ENCODE measurements at places on chromosomes 16 and 17.

- no peak for DNase-seq
Observed at GRCh38 chr16:7227229-7227721, 105.4 kb upstream of the RBFOX1 start.

- no peak for DNase-seq
Observed at GRCh38 chr17:6713130-6713917, at the start of gene SLC13A5. Gene SLC13A5 (minus strand): TSS chr17:6713369. CDS start chr17:6713333, 36 bp downstream.

DNA sequence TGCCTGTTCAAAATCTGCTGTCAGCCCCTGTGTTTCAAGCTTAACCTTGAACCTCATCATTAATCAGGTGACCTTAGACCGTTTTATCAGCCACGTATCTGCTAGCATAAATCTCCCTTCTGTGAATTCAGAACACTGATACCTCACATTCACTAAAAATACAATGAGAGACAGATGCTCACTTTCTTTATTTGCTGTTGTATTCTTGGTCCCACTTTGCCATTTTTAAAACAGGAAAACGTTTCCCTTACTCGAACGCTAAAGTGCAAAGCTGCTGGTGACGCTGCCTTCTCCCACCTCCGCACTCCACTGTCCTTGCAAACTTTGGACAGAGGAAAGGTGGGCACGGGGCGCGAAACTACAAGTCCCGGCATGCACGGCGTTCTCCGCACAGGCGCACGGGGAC lies 220 bp upstream of the ARHGAP44 start:
- DNase-seq, result no peak

GRCh38 chr17:8518326-8518725 lies 82.6 kb downstream of the NDEL1 start:
- no peak for DNase-seq

GRCh38 chr17:2883544-2884213 lies 87.4 kb downstream of the RAP1GAP2 start:
- no peak for DNase-seq

GRCh38 chr17:81740395-81740961 lies 28.4 kb downstream of the SLC25A10 start:
- no peak for DNase-seq

- DNase-seq, result no peak
Observed at GRCh38 chr17:77756846-77757560, 201.5 kb upstream of the TNRC6C start.

GRCh38 chr17:10116753-10117420 lies 81.5 kb downstream of the GAS7 start:
- no peak for DNase-seq

DNA sequence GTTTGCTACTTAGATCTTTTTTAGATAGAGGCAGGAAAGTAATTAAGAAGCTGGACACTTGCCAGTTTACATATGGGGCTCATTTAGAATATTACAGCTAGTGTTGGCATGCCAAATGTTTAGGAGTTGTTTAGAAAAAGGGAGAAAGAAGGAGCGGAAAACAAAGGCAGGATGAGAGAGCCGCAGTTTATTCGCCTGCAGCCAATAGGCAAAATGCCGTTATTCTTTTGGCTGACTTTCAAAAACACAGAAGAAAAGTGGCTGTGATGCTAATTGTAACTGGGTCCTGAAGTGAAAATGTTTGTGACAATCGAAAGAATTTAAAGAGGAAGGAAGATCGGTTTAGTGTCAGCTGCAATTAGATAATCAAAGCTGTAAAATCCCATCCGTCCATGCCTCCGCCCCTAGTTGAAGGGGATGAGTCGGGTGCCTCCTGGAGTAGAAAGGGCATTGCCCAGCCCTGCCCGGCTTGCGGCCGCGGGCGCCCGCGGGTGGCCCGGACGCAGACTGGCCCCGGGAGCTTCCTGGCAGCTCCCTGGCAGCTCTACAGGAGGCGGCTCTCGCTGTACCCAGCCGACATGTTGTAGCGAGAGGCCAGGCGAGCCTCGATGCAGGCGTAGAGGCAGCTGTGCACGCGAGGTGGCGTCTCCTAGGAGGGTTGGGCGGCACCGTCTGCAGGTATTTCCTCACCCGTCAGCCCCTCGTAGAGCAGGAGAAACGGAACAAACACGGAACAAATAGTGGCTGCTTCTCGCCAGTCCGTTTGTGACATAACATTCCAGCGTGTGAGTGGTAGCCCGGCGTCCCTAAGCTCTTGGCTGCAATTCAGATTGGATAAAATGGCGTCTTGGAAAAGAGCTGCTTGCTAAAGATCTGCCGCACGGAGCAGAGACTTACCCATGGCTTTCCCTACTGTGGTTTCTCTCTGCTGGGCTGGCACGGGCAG lies 82.2 kb downstream of the TNRC6C start:
- no peak for DNase-seq

DNA sequence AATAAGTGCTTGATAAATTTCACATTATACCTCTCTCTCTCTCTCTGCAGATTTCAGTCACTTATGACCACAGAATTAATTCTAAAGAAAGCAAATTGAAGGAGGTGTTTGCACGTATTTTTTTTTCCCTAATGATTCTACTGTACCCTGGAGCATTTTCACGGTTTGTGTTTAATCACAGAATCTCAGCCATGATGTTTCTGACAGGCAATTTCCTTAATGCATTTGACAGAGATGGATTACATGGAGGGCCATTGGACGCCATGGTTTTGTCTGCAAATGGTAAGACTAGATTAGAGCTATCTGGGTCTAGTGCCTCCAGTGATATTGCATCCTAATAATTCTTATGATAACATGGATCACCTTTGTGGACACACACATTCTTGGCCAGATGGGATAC lies 147.5 kb upstream of the RBFOX1 start:
- no peak for DNase-seq

DNA sequence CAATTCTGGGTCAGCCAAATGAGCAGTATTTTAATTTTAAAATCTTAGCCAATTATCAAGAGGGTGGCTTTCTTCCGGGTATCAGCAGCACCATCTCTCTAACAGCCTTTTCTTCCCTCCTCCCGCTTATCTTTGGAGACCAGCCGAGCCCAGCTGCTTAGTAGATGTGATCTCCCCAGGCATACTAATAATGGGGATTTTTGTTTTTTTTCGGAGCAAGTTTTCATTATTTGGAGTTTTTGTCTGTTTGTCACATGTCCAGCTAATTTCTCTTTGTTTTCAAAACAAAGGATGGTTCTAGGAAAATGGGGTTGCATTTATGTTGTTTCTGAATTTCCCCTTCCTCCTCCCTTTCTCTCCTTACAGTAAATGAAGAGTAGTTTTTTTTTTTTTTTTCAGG lies 170.5 kb upstream of the MPHOSPH6 start:
- no peak for DNase-seq

DNA sequence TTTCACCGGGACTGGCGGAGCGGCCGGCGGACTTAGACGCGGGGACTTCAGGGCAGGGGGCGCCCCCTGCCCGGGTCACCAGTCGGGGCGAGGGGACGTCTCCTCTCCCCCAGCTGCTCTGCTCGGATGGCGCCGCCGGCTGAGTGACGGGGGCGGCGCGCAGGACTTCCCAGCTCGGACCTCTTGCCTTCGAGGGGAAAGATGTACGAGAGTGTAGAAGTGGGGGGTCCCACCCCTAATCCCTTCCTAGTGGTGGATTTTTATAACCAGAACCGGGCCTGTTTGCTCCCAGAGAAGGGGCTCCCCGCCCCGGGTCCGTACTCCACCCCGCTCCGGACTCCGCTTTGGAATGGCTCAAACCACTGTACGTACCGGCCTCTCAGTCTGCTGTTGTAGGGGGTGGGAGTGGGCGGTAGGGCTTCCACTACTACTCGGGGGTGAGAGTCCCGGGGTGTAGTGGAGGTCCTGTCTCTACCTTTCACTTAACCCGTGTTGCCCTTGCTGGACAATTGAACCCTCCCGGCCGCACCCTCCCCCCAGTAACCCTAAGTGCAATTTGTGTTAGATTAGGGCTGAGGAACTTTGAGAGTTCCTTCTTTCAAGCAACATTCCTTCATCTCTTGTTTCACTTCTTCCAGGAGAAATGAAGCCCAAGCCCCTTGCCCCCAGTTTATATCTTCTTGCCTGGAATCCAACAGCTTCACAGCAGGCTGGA lies 21.9 kb downstream of the GJD3 start:
- DNase-seq, result no peak

GRCh38 chr16:78415013-78415412 lies 315.6 kb downstream of the WWOX start:
- DNase-seq, result no peak

GRCh38 chr17:4008441-4009185 lies 44.4 kb upstream of the ATP2A3 start:
- no peak for DNase-seq

- no peak for DNase-seq
Observed at GRCh38 chr16:85240982-85241924, 129.0 kb upstream of the CIBAR2 start.

DNA sequence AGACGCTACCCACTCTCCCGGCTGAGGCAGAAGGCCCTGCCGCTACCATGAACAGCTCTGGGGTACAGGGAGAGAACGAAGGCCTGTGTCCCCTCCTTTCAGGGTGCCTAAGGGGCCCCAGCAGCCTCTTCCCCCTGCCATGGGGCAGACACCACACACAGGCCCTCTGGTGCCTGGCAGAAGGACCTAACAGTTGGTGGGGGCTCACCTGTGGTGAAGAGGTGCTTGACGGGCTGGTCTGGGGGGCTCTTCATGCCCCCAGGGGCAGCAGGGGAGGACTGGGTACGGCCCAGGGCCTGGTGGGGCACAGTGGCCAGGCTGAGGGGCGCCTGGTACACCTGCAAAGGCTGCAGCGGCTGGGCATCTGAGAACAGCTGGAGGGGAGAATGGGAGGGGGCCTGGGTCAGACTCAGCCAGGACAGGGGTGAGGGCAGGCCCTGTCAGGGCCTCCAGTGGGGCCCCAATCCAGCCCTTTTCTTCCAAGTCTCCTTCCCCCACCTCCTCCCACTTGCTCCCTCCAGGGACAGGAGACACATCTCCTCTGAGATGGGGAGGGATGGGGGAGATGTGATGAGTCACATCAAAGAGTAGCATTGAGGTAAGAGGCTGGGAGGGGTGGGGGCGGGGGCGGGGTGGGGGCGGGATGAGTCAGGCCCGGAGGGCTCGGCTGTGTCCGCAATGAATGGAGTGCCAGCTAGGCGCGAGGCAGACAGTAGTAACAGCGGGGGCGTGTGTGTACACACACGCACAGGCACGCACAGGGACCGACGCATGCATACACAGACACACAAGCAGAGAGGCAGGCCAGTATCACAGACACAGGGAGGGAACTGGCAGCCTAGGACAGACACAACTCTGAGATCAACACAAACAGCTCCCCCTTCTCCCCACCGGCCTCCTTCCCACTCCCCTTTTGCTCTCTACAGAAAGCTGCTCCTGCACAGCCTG lies 16.1 kb downstream of the G6PC3 start:
- peak; percentile 37 for DNase-seq

- DNase-seq, result no peak
Observed at GRCh38 chr16:62177351-62178203, 141.3 kb upstream of the CDH8 start.

- no peak for DNase-seq
Observed at GRCh38 chr16:70805787-70806186, 4.8 kb upstream of the VAC14 start.

DNA sequence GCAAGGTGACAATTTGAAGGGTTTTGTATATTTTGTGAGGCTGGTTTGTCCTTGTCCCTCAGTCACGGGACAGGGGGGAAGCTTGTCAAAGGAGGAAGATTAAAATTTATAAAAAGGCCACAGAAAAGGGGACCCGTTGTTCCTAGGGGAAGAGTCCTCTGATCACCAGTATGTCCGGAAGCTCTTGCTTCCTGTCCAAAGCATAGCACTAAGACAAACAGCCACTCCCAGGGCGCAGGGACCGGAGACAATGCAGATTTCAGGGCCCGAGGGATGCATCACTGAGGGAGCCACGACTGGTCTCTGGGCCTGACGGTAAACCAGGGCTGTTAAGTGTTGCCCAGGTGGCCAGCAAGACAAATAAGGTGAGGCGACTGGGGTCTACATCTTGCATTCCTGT lies 95.2 kb downstream of the MAF start:
- no peak for DNase-seq

GRCh38 chr16:81652798-81653505 lies 126.1 kb upstream of the PLCG2 start:
- DNase-seq, result no peak

DNA sequence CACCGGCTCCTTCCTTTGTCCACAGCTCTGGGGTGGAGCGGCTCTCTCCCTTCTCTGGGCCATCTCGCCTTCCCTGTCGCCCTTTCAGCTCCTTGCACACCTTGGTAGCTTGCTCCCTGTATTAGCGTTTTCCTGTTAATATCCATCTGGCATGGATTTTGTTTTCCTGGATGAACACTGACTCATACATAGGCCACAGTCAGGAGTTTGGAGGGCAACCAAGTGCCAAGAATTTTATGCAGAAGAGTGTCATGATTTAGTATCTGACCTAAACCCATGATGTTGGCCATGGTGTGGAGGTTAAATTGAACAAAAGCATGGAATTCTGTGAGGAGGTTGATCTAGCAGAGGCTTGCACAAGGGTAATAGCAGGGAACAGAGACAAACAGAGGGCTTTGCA lies 180.9 kb downstream of the AIPL1 start:
- DNase-seq, result no peak

GRCh38 chr17:19507775-19508576 lies 25.7 kb upstream of the SLC47A1 start:
- DNase-seq, result peak; percentile 88

- no peak for DNase-seq
Observed at GRCh38 chr17:40069751-40070708, 7.3 kb downstream of the THRA start.

GRCh38 chr16:56399486-56399885 lies 25.9 kb downstream of the AMFR start:
- no peak for DNase-seq

GRCh38 chr17:11719856-11720255 lies 121.6 kb downstream of the DNAH9 start:
- no peak for DNase-seq

DNA sequence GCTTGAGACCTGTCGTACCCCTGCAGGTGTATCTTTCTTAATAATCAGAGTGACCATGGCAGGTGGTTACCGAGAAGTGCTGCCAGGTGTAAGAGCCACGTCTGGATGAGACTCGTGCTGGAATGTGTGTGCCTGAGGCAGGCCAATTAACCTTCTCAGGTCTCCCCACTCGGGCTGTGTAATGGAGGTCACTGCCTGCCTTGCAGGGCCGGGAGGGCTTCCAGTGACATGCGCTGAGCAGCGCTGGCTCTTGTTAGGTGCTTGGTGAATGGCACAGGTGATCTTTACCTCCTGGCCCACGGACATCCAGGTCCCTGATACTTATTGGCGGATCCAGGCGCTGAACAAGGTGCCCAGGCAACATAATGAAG lies 4.6 kb upstream of the GSE1 start:
- DNase-seq, result no peak

GRCh38 chr16:74611721-74612120 lies 4.8 kb upstream of the GLG1 start:
- DNase-seq, result no peak

DNA sequence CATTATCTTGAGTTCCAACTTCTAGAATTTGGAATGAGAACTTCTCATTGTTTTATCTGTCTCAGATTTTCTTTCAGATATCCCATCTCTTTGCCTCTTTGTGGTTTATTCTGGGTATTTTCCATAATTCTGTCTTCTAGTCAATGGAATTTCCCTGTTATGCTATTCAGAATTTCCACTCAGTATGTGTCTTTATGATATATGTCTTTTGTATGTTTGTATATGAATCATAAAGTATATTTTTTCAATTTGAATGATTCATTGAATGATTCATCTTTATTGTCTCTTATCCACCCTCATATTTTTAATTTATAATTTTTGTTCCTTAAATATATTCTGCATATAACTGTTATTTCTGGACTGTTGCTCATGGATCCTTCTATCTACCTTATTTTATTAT lies 729.7 kb upstream of the GOT2 start:
- DNase-seq, result no peak

All from HEK293T (cell line).